CD4-positive, CD25-positive, alpha-beta regulatory T cell (primary cell): ENCODE measurements at places on chromosomes 3 and 15. TPM values are rescaled to one million over a fixed set of nuclear protein-coding genes. Genes with fewer than 3 reads are reported as not detected.

DNA sequence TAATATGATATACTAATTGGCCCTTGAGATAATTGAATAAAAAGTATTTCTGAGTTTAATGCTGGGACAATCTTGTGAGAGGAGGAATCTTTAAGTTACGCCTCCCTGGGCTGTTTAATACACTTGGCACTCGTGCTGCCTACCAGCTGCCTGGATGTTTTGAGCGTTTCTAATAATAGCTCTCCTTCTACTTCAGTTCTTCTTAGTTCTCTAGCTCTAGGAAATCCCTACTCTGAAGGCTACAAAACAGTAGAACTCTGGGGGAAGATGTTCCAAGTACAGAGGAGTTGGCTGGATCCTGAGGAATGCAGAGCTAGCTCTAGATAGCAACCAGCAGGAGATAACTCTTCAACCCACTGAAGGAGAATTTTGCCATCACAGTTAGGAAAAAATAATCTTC is 3.5 kb downstream of the NAALADL2 start:
- no peak for DNase-seq

GRCh38 chr3:165816209-165816608 is 21.0 kb downstream of the BCHE start:
- no peak for DNase-seq

- no peak for DNase-seq
Observed at GRCh38 chr3:70728311-70728710, 415.9 kb upstream of the MDFIC2 start.

DNA sequence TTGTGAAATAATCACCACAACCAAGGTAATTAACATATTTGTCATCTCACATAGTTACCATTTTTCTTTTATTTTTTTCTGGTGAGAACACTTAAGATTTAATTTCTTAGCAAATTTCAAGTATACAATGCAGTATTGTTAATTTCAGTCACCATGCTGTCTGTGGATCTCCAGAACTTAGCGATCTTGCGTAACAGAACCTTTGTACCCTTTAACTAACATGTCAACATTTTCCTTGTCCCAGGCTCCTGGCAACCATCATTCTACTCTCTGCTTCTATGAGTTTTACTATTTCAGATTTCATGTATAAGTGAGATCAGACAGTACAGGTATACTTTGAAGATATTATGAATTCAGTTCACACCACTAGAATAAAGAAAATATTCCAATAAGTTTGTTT is 154.4 kb downstream of the KCNAB1 start:
- no peak for DNase-seq

GRCh38 chr3:114711321-114711886 is 417.6 kb downstream of the TIGIT start:
- DNase-seq = no peak

Gene IQCF5
- not detected for total RNA-seq

- DNase-seq = no peak
Observed at GRCh38 chr15:92118936-92119325, 265.4 kb downstream of the SLCO3A1 start.

- DNase-seq = no peak
Observed at GRCh38 chr3:43173949-43174348, 68.1 kb upstream of the POMGNT2 start.

DNA sequence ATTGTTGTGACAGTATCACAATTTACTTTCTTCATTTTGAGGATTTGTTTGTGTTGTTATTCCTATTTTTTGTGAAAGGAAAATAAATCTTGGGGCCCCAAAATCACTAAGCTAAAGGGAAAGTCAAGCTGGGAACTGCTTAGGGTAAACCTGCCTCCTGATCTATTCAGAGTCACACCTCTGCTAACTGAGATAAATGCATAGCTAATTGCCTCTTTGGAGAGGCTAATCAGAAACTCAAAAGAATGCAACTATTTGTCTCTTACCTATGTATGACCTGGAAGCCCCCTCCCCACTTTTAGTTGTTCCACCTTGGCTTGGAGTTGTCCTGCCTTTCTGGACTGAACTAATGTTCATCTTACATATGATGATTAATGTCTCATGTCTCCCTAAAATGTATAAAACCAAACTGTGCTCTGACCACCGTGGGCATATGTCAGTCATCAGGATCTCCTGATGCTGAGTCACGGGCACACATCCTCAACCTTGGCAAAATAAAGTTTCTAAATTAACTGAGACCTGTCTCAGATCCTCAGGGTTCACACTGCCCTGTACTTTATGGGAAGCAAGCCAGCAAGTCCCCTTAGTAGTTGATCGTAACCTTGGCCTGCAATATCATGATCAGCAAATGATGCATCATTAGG is 523.2 kb upstream of the GOLIM4 start:
- no peak for DNase-seq

DNA sequence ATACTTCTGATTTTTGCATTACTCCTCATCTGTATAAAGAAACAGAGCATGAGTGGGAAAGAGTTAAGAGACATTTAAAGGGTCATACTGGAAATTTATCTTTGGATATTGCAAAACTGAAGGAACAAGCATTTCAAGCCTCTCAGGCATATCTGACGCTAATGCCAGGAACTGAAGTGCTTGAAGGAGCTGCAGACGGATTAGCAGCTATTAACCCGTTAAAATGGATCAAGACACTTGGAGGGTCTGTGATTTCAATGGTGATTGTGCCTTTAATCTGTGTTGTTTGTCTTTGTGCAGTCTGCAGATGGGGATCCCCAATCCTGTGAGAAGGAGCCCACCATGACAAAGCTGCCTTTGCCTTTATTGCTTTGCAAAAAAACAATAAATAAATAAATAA is 202.5 kb upstream of the UBE3A start:
- DNase-seq = no peak
